HuH-7 (cell line): ENCODE measurements at places on chromosomes 2 and 18.

GRCh38 chr2:63056107-63057050 is 5.7 kb downstream of the OTX1 start:
- no peak for DNase-seq

DNA sequence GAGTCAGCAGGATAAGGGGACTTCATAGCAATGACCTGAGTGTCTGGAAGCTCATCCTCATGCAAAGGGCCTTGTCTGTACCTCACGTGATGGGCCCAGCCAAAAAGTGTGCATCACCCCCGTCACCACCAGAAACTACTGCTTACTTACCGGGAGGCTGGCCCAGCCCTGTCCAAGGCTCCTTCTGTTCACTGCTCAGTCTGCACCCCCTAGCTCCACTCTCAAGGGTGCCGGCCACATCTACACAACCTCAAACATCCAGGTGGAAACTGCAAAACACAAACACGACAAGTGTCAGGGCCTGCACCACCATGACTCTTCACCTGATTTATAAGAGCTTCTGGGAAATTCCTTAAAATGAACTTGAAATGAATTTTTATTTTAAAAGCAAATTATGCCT is 55.1 kb downstream of the ADD2 start:
- no peak for DNase-seq

DNA sequence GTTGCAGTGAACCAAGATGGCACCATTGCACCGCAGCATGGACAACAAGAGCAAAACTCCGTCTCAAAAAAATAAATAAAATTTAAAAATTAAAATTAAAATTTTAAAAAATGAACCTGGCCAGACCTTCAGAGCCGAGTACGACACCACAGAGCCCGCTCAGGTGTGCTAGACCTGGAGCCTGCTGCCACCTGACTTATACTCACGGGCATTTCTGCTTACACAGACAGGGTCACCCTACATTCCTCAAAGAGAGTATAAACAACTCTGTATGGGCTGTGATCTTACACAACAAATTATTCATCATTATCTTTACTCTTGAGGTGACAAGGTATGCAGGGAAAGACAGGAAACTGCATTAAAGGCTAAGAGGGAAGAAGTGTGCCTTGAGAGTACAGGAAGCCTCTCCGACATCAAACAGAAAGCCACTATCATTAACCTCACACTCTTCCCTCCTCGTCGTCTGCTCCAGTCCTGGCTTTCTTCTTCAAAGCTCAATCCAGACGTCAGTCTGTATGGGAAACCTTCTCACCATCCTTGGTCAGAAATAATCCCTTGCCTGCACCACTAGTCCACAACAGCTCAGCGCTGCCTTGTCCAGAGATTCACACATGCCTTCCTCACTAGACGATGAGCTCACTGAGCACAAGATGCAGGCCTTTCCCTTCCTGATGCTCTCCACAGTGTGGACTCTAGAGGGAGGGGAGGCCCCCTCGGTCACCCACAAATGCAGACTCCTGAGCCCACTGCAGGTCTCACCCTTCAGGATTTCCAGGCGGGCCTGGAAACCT is 56.2 kb downstream of the UXS1 start:
- no peak for DNase-seq

DNA sequence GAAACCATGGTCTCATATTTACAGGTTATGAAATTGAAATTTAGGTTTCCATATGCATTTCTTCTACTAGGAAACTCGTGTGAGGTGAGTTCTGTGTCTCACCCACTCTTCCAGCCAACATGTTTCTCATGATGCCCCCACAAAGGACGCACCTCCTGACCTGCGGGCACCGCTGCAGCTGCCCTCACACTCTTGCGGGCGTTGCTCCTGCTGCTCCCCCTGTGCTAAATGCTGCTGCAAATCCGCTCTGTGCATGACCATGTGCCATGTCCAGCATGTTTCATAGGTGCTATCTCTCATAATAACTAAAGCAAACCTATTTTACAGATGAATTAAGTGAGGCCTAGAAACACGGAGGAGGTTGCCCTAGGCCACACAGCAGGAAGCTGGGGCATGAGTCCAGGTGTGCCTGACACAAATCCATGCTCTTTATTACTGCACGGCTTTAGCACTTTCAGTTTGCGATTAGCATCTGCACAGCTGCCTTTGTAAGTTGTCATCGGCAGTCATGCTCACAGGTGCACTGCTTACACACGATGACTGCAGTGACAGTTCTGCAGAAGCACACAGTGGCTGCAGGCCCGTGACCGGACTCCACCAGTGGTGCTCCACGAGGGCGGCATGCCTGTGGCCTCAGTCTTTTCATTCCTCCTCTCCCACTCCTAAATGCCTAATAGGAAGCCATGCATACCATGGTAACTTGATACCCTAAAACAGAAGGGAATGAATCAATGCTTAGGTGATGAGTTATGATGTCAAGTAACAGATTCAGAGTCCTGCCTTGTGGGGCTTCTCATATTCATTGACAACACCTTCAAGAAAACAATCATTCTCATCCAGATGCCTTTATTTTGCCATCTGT is 14.9 kb upstream of the GALR1 start:
- no peak for DNase-seq

- DNase-seq = no peak
Measured at GRCh38 chr2:66813525-66813924, 378.6 kb downstream of the MEIS1 start.

DNA sequence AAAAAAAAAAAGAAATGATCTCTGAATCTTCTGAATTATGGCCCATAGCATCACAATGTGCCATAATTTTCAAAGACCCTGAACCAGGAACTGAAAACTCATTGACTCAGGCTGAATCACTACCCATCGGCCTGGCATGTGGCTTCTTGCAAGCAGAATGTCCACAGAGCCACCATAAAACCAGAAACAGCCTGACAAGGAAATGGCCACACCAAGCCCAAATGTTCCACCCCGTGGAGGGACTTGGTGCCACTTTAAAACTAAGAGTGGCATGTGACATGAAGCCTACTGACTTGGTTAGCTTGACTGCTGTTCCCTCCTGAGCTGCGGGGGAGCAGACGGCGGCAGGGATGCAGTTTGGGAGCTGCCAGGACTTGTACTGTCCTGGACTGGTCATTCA is 71.2 kb upstream of the RBM44 start:
- no peak for DNase-seq

DNA sequence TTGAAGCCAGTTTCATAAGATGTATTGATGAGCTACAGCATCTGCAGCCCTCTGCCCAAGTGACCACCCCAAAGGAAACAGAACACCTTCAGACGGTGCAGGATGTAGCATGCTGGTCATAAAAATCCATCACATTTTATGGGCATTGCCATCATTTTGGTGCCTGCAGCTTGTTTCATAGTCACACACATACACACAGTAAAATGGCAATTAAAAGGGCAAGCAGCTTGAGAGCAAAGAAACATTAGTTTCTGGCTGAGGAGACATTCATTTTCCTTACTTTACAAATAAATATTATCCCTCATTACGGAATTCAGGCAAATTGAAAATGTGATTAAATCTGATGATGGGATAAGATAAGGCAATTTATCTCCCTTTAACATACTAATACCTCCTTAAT is 13.4 kb downstream of the MYO5B start:
- no peak for DNase-seq
